Esophagus squamous epithelium (tissue), 5 donors: ENCODE measurements at places on chromosomes 16 and 17.

GRCh38 chr16:569445-570254, at the start of gene PIGQ:
PIGQ (plus strand) TSS chr16:569968; CDS start chr16:574075, 4,107 bp downstream.
- no peak for DNase-seq

- DNase-seq: no peak
Measured at GRCh38 chr16:83797013-83797412, 10.8 kb upstream of the HSBP1 start.

DNA sequence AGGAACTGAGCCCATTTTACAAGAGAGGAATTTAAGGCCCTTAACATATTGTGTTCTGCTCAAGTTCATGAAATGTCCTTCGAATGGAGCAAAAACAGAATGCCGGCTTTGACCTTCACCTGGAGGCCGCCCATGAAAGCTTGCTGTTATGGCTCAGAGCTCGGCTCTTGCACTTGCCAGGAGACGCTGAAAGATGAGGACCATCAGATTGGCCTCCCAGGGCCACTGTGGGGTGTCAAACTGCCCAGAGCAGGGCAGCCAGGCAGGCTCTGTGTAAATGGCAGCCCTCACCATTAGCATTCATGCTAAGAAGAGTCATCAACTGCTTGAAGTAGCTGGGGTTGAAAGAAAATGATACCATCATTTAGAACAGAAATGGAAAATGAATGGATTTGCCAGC, 39.3 kb downstream of the IL21R start:
- DNase-seq: no peak

GRCh38 chr16:13835935-13836730, 83.8 kb upstream of the ERCC4 start:
- no peak for DNase-seq

DNA sequence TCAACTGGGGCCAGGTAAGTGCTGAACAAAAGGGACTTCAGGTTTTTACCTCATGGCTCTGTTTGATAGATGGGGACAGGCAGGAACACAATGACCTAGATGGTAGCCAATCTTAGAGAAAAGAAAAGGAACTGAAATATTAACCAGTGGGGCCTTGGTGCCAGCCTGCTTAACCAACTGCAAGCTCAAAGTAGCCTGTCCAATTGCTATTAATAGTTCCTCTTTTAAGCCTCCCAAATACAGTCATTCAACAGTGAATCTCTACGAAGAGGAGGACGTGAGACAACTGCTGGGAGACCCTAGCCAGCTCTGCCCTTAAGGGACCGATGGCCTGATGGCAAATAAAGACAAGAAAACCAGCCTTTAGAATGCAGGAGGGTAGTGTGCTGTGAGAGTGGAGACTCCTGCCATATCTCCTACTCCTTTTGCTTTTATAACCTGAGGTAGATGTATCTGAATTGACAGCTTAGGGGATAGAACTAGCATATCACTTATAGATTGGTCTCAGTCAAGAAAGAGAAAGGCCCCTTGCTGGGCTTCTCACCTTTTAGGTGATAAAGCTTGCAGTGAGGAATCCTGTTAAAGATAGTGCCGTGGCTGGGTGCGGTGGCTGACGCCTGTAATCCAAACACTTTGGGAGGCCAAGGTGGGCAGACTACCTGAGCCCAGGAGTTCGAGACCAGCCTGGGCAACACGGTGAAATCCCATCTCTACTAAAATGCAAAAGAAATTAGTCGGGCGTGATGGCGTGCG, 28.3 kb downstream of the ARSG start:
- DNase-seq: no peak

DNA sequence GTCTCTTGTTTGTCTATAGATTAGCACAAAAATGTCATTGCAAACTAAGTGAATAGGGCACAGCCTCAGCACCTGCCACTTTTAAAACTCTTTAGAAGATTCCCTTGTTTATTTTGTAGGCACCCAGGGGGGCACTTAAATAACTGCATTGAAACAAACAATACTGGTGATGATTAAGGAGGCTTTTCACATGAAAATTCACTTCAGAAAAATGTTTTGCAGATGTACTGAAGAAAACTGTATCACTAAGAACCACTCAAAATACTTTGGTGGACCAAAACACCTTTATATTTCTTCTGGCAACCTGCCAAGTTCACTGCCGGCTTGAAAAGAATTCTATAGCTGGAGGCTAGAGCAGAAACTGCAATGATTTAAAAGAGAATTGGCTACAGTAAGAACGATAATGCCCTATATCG, 281.5 kb downstream of the TOX3 start:
- no peak for DNase-seq

DNA sequence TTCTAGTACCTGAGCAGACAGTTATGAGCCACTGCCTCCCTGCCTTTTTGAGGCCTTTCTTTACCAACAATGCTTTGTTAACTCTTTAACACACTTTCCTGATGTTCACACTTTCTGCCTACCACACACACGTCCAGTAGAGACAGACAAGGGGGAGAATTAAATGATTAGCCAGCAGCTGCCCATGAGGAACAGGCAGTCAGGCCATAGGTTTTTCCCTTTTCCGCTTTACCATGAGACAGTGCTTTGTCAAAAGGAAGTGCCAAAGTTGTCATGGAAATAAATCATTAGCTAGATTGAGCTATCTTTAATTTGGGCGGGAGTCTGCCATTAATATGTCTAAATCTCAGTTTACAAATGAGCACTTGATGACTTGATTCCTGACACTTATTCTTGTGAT, 102.1 kb downstream of the PITPNC1 start:
- DNase-seq: no peak
